ENCODE measurements at places on chromosomes 13 and 19.

DNA sequence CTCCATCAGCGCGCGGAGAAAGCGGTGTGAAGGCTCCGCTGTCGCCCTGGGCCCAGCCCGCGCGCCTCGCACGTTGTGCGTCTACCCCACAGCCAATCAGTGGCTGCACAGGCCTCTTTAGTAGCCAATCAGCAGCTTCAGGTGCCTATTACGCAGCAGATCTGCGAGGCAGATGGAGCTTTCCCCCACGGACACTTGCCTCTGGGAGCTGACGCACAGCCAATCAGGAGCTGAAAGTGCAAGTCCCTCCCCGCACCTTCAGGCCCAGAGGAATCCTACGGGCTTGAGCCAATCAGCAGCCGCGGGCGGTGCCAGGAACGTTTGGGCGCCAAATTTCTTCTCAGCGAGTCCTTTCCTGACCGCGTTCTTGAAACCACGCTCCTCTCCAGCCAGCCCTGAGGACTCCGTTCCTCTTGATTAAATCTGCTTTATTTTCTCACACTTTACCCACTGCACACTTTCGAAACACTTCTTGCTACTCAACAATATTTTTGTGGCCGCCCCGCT is 39.9 kb downstream of the SIGLEC7 start:
- DNase-seq = no peak

GRCh38 chr13:57899096-57899495 is 267.6 kb downstream of the PCDH17 start:
- no peak for DNase-seq

- peak; percentile 94 for DNase-seq
Measured at GRCh38 chr19:16330368-16330801, 5.8 kb downstream of the KLF2 start.

GRCh38 chr19:1871630-1872029 is 8.3 kb upstream of the KLF16 start:
- DNase-seq = no peak
